CD4-positive, alpha-beta T cell (primary cell): ENCODE measurements at places on chromosomes 13 and 19.
A peak's percentile ranks its signal among the peaks of the same experiment; 100 is the strongest.

DNA sequence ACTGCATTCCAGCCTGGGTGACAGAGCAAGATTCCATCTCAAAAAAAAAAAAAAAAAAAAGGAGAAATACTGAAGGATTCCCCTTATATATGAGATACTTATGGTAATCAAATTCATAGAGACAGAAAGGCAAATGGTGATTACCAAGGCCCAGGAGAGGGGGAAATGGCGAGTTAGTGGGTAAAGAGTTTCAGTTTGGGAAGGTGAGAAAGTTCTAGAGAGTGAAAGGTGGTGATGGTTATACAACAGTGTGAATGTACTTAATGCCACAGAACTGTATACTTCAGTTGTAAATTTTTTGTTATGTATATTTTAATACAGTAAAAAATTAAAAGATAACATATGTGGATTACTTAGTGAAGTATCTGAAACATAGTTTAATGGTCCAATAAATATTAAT is 90.2 kb downstream of the DHRS12 start:
- no peak for DNase-seq

- no peak for DNase-seq
Observed at GRCh38 chr19:49557641-49558325, 22.6 kb downstream of the NOSIP start.

DNA sequence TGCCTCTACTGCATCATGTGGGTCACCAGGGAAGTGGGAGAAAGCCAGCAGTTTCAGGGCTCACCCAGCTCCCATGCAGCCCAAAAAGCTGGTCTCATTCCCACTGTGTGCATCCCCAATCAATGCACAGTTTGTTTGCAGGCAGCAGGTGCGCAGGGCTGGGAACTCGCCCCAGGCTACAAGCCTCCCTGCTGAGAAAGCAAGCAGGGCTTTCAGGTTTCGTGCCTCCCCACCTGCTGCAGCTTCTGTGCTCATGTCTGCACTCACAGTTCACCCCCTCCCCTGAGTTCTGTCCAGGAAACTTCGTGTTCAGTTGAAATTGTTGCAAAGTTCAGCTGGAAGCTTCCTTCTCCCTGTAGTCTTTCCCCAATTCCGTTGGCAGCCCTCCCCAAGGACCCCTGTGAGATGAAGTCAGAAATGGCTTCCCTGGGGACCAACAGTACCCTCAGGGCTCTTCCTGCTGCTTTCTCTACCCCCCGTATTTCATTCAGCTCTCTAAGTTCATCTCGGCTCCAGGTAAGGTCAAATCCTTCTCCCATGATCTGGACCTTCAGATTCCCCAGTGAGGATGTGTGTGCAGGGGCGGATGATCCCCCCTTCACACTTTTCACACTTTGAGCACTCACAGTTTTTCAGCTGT is 10.3 kb upstream of the KLK3 start:
- DNase-seq: no peak

DNA sequence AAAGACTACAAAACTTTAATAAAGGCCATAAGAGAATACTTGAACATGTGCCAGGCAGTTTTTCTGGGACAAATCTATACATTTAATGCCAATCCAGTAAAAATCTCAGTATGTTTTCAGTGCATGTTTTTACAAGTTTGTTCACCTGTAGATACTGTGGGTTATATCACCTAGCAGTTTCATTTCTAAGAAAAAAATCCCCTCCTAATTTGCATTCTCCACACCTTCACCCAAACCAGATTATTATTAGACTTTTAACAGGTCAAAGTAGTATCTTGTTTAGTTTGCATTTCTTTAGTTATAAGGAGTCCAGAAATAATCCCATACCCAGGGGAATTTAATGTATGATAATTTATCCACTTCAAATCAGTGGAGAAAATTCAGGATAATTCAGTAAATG is 17.0 kb upstream of the LPAR6 start:
- DNase-seq: no peak

DNA sequence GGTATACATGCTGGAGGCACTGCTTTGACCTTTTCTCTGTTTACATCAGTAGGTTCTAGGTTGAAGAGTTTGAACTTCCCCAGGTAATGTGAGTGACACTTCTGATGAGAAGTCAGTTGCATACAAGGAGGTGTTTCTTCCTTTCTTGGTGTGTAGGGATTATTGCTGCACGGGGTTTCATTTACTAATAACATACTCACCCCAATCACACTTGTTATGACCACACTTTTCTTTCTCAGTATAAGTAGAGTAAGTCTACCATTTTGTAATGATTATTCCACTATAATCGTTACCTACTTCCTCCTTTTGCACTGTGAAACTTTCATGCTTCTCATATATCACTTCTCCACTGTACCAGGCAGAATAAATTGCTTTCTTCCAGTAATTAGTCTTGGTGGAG is 138.0 kb downstream of the TNFSF13B start:
- DNase-seq: no peak

- DNase-seq: no peak
Observed at GRCh38 chr19:4516939-4517300, 1.4 kb downstream of the PLIN4 start.

- DNase-seq: no peak
Observed at GRCh38 chr19:58374200-58374599, 6.6 kb downstream of the ZNF837 start.

- DNase-seq: no peak
Observed at GRCh38 chr13:89541091-89542030, 1806.1 kb upstream of the MIR17HG start.

DNA sequence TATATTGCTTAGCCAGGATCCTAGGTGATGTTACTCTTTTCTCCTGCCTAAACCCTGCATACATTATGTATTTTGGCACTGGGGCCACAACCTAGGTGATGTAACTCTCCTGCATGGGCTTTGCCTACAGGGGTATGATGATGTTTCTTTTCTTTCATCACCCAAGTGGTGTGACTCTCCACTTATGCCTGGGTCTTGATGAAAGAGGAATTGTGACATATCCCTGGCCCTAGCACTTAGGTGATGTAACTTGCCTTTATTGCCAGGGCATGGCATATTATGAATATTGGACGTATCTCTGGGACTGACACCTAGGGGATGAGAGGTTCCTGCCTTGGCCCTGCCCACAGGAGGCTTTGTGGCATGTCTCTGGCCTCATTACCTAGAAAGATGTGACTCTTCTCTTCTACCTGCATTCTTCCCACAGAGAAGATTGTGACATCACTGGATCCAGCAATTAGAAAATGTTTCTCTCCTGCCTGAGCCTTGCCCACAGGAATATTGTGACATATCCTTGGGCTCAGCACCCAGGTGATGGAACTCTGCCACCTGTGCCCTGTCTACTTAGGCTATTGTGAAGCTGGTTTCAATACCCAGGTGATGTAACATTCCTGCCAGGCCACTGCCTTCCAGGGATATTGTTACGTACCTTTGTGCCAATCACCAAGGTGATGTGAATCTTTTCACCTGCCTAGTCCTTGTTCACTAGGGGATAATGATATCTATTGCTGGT is 27.3 kb upstream of the ZNF254 start:
- DNase-seq: no peak

- no peak for DNase-seq
Observed at GRCh38 chr13:78742659-78743058, 83.7 kb upstream of the OBI1 start.

DNA sequence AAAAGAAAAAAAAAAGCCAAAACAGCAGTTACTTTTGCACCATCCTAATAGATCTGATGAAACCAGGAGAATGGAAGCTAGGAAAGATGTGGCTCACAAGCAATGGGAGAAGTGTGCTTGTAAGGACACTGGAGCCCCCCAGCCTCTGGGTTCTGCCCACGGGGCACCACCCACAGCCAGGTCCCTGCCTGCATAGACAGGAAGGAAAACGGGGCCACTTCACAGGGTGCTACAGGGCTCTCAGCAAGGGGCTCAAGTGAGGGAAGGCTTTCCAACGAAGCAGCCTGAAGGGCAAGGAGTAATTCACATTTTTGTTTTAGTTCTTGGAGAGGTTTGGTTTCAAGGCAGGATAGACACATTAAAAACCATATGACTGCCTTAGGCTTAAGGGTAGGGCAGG is 42.7 kb downstream of the BRD4 start:
- no peak for DNase-seq

GRCh38 chr13:77522444-77522843 is 13.1 kb upstream of the SCEL start:
- DNase-seq: no peak

GRCh38 chr19:16419669-16420335 is 52.0 kb downstream of the EPS15L1 start:
- no peak for DNase-seq

DNA sequence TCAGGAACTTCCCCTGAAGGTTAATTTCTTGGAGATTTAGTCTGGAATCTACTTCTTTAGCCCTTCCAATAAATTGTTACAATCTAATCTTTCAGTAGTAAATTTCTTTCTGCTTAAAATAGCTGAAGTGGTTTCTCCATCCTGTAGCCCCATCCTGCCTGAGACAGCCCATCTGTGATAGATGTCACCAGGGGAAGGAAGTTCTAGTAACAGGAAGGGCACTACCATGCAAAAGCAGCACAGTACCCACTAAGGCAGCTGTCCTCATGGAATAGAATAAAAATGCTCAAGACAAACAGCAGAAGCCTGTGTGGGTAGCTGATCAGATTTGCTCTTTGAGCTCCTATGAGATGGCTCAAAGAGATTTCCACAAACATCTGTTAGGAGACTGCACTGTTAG is 1036.5 kb downstream of the SLITRK5 start:
- no peak for DNase-seq

GRCh38 chr19:5621945-5622464 is 571 bp downstream of the SAFB2 start:
- no peak for DNase-seq

DNA sequence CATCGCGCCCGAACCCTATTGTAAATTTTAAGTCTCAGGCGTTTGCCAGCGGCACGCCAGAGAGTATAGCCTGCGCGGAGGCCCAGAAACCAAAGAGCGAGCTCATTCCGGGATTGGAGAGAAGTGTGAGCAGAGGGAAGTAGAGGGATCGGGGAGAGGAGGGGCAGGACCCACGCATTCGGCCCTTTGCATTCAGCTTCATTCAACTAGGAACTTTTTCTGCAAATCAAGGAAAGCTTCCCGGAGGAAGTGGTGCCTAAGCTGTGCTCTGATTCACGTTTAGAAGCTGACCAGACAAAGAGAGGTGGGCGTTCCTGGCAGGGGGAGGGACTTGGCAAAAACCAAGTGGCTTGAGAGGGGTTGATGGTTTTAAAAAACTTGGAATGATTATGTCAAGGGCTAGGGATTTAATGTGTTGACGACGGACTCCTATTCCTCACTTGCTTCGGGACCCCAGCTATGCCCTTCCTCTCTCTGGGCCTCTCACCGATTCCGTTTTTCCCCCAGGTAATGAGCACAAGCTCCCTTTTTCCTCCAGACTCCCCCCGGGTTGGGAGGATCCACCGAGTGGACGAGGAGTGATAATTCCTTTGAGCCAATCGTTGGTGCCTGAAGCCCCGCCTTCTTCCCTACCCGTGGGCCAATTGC is 811 bp upstream of the PRMT1 start:
- peak; percentile 58 for DNase-seq
